Sigmoid colon (tissue), 7 donors: ENCODE measurements at places on chromosomes 1 and 21. TPM values are rescaled to one million over a fixed set of nuclear protein-coding genes. Genes with fewer than 3 reads are reported as not detected.

The USP48 gene
- total RNA-seq: 77.0 TPM

The MINDY1 gene
- 25.5 TPM for total RNA-seq

The S100A3 gene
- 4.3 TPM for total RNA-seq

The PCBP3 gene
- 8.6 TPM for total RNA-seq

DNA sequence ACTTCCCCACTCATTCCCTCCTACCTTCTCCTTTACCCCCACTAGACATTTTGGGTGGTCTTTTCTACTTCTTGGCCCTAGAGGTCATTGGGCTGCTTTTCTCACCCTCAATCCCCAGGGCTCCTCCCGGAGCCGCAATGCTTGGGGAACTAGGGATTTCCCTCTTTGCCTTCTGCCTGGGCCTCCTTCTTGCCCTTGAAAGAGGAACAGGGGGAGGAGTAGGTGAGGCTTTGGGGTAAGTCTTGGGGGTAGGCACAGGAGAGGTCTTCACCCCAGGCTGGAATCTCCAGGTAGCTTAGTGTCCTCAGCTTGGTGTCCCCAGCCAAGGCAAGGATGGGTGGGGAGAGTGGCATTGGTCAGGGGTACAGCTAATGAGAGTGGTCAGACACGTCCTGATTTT, 56.2 kb upstream of the EPS8L3 start:
- H3K4me3 ChIP-seq: no peak overlapping the region
- H3K4me1 ChIP-seq: peaks cover 24% of the 10 kb centered on the region
- H3K27ac ChIP-seq: no peak overlapping the region
- H3K27me3 ChIP-seq: no peaks in the 10 kb centered on the region

DNA sequence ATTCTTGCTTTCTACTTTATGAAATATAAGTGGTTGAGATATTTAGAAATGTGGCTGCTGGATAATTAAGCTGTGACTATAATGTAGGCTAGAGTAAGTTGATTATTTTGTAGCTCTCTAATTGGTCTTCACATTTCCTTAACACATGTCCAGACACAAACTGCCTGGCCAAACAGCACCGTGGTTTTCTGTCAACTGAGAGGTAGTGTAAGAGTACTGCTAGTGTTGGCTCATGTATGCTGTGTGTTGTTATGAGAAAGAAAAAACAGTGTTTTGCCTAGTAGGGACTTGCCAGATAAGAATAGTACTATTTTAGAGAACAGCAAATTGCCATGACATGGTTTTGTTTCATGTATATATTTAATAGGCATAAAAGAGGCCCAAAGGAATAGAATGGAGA, 37.1 kb downstream of the TMED5 start:
- no peaks in the 10 kb centered on the region for H3K36me3 ChIP-seq
- H3K4me3 ChIP-seq: no peak overlapping the region
- no peak overlapping the region for H3K27ac ChIP-seq
- DNase-seq: no peak
- no peaks in the 10 kb centered on the region for H3K27me3 ChIP-seq
- H3K4me1 ChIP-seq: no peaks in the 10 kb centered on the region

- peaks cover 21% of the 10 kb centered on the region for H3K27me3 ChIP-seq
- no peaks in the 10 kb centered on the region for H3K36me3 ChIP-seq
- DNase-seq: no peak
- peaks cover 8% of the 10 kb centered on the region for H3K4me1 ChIP-seq
- no peak within 1 kb of the TSS for H3K4me3 ChIP-seq
- no peak within 1 kb of the TSS for H3K27ac ChIP-seq
Measured at GRCh38 chr1:12063141-12064072, at the start of gene TNFRSF8. TSS of gene TNFRSF8 (plus strand) at chr1:12063303. CDS start at chr1:12063599, 296 bp downstream.

- peaks cover 25% of the 10 kb centered on the region for H3K4me1 ChIP-seq
- H3K4me3 ChIP-seq: no peak overlapping the region
- no peak overlapping the region for H3K27ac ChIP-seq
- H3K27me3 ChIP-seq: no peaks in the 10 kb centered on the region
- DNase-seq: no peak
- no peaks in the 10 kb centered on the region for H3K36me3 ChIP-seq
Measured at GRCh38 chr1:231376101-231376500, 38.0 kb downstream of the SPRTN start.

DNA sequence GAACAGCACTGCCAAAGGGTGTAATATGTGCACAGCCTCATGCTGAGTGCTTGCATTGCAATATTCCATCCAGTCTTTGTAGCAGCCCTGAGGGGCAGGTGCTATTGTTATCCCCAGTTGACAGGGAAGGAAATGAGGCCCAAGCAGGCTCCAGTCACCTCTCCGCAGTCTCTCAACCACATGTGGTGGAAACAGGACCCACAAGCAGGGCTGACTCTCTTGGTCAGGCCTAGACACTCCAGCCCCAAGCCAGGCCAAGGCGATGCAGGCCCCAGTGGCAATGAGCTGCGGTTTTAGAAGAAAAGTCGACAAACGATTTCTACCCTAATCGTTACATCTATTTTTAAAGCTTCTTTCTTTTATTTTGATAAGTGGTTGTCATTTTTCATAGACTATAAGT, 52.6 kb upstream of the GADD45A start:
- H3K36me3 ChIP-seq: no peaks in the 10 kb centered on the region
- no peaks in the 10 kb centered on the region for H3K27me3 ChIP-seq
- H3K4me3 ChIP-seq: no peak overlapping the region
- H3K4me1 ChIP-seq: no peaks in the 10 kb centered on the region
